Stimulated activated CD4-positive, alpha-beta T cell treated with anti-CD3 and anti-CD28 coated beads, Interleukin-1b, Interleukin-23, amount 100 ng/mL, for 4 hours (primary cell): ENCODE measurements at places on chromosomes 16 and 17.

- no peak for DNase-seq
These were observed 93.2 kb downstream of the C17orf67 start for GRCh38 chr17:56740481-56740880.

- no peak for DNase-seq
These were observed 15.5 kb upstream of the CDH15 start for GRCh38 chr16:89155851-89156739.

DNA sequence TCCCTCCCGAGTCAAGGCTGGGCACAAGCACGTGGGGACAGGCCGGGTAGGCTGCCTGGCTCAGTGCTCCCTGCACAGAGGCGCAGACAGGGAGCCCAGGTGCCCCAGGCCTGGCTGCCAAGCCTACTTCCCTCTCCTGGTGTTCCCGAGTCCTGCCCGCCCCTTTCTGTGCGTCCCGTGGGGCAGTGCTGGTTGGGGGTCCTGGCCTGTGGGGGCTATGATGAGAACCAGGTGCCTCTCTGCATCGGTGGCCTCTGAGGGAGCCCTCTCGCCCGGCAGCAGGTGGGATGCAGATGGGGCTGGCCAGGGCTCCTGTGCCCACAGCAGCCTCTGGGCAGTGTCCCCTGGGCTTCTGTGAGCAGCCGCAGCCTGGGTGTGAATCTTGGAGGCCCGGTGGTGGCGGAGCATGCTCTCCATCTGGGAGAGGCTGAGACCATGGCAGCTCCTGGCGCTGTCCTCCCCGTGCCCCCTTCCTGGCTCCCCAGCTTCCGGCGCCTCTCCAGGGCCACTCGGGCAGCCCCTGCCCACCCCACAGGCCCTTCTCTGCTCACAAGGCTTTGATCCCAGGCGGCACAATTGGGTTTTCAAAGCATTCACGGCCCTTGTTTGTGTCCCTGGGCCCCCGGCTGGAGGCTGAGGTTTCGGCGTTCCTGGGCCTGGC lies 7.2 kb downstream of the CENPX start:
- DNase-seq, result no peak

DNA sequence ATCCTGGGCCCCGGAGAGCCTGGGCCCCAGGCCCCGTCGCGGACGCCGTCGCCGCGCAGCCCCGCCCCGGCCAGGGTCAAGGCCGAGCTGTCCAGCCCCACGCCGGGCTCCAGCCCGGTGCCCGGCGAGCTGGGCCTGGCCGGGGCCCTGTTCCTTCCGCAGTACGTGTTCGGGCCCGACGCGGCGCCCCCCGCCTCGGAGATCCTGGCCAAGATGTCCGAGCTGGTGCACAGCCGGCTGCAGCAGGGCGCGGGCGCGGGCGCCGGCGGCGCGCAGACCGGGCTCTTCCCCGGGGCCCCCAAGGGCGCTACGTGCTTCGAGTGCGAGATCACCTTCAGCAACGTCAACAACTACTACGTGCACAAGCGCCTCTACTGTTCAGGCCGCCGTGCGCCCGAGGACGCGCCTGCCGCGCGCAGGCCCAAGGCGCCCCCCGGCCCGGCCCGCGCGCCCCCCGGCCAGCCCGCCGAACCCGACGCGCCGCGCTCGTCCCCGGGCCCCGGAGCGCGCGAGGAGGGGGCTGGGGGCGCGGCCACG lies 36.8 kb upstream of the ZC3H18 start:
- no peak for DNase-seq
